ENCODE measurements at places on chromosomes 13 and 19.
A peak's percentile ranks its signal among the peaks of the same experiment; 100 is the strongest.

DNA sequence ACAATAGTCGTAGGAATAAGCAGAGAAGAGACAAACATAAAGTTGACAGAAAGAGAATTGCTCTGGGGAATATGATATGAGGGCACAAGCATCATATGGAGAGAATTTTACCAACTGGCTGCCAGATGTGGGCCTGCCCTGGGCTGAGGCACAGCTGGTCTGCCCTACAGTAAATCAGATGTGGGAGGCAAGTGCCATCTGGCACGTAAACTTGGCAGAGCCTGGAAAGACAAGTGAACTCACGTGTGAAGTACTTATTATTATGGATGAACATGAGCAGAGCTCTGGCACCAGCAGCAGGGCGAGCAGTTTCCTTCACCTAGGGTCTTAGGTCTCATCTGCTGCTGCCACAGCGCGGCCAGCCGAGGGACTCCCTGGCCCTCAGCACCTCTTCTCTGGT, 20.6 kb downstream of the PCDH8 start:
- no peak for DNase-seq

GRCh38 chr13:94140511-94140910, 339.0 kb downstream of the DCT start:
- DNase-seq, result no peak

DNA sequence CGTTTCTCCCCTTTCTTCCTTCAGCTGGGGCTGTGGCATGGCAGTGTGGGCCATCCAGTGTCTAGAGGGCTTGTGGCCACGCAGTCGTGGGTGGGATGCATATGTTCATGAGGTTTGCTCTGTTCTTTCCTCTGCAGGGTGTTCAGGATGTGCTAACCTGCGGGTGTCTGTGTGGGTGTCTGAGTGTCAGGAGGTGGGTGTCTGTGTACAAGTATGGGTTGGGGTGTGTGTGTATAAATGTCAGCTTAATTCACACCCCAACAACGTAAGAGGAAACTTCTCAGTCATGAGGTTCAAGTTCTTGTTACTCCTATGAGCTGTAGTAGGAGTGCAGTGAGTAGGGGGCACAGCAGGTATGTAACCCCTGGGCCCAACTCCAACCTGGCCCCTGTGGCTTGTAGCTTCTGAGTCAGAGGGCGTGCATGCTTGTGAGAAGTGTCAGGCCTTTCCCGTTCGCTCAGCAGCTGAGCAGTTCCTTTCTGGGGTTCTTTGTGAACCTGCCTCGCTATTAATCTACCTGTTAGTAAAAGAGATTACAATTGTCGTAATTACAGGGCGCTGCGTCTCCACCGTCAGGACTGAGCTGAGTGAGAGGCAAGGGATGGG, 49.1 kb downstream of the NFIX start:
- DNase-seq, result peak; percentile 32

DNA sequence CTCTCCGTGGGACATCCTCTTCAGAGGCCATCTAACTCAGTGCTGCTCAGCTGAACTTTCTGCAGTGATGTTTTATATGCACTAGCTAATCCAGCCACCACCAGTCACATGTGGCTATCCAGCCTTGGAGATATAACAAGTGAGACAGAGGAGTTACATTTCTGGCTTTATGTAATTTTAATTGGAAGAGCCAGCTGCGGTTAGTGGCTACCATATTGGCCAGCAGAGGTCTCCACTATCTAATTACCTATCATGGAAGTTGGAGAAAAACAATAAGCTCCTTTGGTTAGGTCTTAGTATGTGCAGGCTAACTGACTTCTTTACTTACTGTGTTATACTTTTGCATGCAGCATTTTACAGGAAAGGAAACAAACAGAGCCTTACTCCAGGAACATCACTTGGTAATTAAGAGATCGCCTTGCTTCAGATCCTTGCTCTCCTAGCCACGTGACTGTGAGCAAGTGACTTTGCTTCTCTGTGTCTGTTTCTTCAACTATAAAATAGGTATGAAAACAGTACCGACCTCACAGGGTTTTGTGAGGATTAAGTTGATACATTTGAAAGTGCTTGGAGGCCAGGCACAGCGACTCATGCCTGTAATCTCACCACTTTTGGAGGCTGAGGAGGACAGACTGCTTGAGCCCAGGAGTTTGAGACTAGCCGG, 1.6 kb upstream of the KLK10 start:
- DNase-seq, result peak; percentile 37

DNA sequence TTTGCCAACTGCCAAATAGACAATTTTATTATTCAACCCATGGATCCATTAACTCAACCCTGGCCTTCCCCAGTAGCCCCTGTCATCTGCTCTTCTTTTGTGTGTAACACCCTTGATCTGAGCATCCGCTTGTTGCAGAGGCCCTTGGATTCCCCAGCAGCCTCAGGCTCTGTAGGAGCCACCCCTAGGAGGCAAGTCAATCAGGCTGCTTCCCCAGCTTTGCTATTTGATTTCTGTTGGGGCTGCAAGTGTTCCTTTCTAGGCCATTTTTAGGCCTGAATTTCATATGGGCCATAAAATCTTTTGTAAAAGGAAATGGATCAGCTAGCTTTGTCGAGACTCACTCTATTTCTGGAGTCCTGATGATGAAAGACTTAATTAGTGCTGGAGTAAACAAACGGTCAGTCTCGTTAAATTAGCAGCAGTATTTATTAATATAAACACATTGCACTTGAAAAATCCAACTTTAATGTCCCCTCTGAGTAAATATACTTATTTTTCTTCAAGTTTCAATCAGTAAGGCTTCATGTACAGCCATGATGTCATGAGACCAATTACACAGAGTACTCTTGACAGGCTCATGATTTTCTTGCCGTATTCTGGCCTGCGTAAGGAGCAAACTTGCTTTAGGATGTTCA, 105.3 kb downstream of the RGCC start:
- DNase-seq, result no peak

- no peak for DNase-seq
These were observed 19.7 kb upstream of the FARP1 start for GRCh38 chr13:98123176-98123575.

Data from fibroblast of skin of abdomen (primary cell).